ENCODE measurements at places on chromosomes 2 and 18.

GRCh38 chr2:37627710-37628109 is 43.7 kb downstream of the CDC42EP3 start:
- DNase-seq: no peak

- DNase-seq: no peak
Measured at GRCh38 chr2:54630858-54631497, 92.5 kb upstream of the EML6 start.

DNA sequence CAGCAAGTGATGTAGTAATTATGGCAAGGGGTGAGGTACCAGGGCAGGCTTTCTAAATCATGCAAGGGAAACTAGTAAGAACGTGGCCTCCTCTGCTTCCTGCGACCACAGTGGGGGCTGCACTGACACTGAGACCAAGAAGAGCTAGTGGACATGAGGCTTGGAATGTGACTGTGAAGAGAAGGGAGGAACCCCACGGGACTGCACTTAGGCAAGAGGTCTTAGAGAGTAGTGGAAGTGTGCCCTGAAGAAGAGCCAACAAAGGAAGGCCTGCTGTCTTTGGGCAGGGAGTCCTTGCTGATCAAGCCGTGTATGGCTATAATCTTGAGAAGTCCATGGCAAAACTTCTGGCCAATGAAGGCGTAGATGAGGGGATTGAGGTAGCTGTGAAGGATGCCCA is 8.9 kb upstream of the RUFY4 start:
- no peak for DNase-seq

- DNase-seq: no peak
Measured at GRCh38 chr2:189178054-189178453, 1.5 kb downstream of the COL5A2 start.

DNA sequence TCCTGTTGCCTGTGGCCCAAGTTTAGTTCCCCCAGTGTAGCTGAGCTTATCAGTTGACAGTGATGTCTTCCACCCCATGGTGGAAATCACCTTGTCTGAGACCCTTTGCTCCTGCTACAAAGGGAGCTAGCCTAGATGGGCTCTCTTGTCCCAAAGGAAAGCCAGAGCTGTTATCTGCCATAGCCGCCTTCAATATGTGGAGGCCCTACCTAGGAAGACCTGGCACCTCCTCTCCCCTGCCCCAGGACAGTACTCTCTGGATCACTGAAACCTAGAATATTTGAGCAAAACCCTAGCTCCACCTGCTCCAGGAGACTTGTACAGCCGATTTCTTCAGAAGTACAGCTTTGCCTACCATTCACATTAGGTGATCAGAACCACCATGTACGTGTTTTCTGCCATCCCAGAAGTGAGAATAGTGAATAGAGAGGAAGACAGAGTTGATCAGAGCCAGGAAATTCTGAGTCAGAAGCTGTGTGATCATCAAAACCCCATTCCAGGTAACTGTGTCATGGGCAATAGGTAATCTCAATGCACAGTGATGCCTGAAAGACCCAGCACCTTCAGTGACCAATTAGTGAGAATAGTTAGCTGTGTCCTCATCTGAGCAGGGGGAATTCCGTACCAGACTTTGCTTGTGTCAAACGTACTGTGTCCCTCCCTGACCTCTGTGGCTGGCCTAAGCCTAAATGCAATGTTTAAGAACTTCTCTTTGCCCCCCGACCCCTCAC is 138.4 kb upstream of the ALPP start:
- no peak for DNase-seq

GRCh38 chr18:46706968-46707367 is 49.9 kb downstream of the ST8SIA5 start:
- no peak for DNase-seq

- no peak for DNase-seq
Measured at GRCh38 chr2:23377771-23378170, 7.2 kb upstream of the KLHL29 start.

DNA sequence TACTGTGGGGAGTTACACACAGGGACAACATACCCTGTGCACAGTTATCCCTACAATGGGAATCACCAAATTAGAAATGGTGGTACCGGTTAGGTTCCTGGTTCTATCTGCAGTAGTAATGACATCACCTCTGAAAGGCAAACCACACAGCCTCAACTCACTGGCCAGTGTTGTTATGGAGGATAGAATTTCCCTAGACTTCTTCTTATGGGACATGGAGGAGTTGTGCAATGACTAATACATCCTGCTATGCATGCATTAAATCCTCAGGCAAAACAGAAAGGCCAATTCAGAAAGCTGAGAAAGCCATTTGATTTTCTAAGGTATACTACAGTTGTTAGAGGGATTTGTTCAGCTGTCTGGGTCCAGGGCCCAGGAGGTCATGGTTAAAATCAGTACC is 439.3 kb downstream of the TMX3 start:
- DNase-seq: peak; percentile 31

DNA sequence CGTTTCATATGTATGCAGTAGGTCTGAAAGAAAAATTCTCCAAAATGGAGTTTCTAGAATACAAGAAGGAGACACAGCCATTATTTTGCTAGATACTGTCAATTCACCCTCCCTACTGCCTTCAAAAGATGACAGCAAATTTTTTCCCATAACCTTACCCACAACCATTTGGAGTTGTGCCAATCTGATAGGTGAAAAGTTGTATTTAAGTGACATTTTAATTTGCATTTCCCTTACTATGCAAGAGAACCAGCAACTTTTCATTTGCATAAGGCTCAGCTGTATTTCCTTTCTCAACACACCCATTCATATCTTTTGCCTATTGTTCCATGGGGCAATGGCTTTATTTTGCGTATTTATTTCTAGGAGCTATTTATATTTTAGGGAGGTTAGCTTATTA is 31.4 kb upstream of the IL18RAP start:
- DNase-seq: no peak

GRCh38 chr2:26456440-26457250 is 21.3 kb downstream of the OTOF start:
- no peak for DNase-seq

DNA sequence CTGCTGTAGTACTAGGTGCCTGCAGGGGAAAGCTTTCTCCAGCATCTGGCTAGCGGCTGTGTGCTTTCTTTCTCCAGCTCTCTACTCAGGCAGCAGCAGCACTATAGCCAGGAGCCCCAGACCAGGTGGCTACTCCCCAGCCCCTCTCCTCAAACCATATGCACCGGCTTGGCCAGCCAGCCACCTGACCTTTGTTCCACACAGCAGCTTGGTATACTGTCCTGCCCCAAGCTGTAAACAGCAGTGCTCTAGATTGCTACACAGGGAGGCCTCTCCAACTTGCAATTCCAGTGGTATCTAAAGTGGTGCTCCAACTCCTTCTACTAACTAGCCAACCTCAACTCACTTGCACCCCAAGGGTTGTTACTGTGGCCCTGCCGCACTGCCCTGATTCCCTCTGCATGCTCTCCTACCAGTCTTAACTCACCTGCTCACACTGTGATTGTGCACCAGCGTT is 19.6 kb downstream of the LDAH start:
- DNase-seq: no peak

GRCh38 chr2:28117104-28117596 is 226.6 kb downstream of the BABAM2 start:
- no peak for DNase-seq

GRCh38 chr2:29238497-29238896 is 123.3 kb downstream of the CLIP4 start:
- DNase-seq: no peak

DNA sequence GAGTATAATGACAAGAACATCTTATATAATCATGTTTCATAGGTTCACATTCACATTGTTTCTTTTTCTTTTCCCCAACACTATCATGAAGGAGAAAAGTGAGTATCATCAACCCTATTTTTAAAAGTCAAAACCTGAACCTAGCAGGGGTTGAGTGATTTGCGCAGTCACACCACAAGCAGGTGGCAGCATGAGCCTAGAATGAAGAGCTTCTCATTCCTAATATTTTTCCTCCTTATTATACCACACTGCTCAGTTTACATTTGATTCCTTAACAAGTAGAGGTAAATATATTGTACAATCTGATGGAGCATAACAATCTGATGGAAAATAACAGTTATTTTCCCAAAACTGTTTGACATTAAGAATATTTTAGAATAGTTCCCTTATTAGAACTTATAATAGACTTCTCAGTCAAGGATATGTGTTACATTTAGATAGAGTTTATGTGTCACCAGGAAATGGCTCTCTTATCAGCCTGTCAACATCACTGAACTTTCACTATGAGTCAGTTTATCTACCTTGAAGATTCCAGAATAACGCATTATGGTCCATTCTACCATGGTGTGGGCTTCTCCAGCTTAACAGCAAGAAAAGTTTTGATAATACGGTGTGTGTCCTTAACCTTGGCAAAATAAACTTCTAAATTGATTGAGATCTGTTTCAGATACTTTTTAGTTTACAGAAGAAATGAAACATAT is 119.5 kb downstream of the NEB start:
- DNase-seq: no peak

- DNase-seq: no peak
Measured at GRCh38 chr2:174752403-174753037, 11.8 kb downstream of the CHRNA1 start.

DNA sequence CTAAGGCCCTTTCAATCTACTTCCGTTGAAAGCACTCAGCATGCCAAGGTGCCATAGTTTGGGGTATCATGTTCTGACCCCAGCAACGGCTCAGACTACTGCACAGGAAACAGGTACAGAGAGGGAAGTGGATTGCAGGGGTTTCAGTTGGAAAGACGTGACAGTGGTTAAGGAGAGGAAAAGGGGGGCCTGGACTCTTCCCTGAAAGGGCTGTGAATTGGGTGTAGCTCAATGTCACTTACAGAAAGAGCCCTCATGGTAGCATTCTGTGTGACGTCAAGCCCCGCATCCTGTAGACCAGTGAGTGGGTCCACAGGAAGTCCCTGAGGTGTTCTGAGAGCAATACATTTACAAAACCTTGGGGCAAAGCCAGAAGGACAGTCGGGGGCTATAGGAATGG is 121.5 kb upstream of the GYPC start:
- no peak for DNase-seq

DNA sequence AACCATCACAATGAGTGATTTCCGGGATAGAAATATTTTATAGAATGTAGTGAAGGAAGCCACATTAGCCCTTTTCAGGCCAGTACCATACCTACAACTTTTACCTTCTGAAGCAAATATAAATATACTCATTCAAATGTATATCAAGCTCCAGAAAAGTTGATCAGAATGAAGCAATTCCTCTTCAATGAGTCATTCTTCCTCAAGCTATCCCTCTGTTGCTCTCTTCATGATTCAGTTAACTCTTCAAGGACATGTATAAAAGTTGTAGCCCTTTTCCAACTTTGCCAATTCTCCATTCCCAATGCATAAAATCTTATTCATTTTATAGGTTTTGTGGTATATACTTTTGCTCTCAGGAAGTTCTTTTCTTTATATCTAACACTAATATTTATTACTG is 242.1 kb upstream of the RGPD4 start:
- DNase-seq: no peak

DNA sequence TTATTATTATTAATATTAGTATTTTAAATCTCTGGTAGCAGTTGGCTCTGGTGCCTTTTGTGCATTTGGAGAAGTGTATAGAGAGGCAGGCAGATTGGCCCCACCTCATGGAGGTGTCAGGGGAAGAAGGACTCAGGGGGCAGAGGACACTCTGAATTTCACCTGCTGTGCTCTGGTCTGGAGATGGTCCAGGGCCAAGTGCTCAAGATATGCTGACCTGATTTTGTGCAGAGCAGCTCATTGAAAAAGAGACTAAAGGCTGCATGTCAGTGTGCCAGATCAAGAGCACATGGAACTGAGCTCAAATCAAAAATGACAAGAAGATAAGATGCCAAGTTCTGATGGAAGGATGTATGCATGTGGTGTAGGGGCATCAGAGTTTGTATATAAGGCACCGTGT is 323.6 kb upstream of the TNP1 start:
- no peak for DNase-seq

DNA sequence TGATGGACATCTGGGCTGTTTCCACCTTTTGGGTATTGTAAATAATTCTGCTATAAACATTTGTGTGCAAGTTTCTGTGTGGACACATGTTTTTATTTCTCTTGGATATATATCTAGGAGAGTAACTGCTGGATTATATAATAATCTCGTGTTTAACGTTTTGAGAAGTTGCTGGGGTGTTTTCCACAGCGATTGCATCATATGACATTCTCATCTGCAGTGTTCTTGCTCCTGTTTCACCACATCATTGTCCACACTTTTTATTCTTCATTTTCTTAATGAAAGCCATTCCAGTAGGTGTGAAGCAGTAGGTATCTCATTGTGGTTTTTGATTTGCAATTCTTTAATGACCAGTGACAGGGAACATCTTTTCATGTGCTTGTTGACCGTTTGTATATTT is 56.9 kb upstream of the ALKAL2 start:
- no peak for DNase-seq

GRCh38 chr2:54636415-54637139 is 86.9 kb upstream of the EML6 start:
- no peak for DNase-seq

GRCh38 chr2:120825370-120826259 is 89.9 kb downstream of the GLI2 start:
- no peak for DNase-seq

DNA sequence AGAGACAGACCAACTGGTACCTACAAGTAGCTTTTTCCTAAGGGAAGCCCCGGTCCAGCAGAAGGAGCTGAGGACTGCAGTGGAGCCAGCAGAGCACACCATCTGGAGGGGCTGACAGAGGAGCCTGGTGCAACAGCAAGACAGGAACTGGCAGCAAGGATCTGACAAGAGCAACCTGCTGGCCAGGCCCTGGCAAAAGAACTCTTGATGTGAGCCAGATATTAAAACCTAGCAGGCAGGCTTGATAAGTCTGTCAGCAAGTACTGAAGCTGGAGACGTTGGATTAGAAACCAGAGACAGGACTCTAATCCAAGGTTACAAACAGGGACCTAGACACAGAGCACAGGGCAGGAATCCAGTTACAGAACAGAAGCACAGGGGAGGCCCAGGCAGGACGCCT is 260.7 kb upstream of the MGAT5 start:
- no peak for DNase-seq

GRCh38 chr2:166293984-166294383 is 81.8 kb downstream of the SCN9A start:
- DNase-seq: no peak

DNA sequence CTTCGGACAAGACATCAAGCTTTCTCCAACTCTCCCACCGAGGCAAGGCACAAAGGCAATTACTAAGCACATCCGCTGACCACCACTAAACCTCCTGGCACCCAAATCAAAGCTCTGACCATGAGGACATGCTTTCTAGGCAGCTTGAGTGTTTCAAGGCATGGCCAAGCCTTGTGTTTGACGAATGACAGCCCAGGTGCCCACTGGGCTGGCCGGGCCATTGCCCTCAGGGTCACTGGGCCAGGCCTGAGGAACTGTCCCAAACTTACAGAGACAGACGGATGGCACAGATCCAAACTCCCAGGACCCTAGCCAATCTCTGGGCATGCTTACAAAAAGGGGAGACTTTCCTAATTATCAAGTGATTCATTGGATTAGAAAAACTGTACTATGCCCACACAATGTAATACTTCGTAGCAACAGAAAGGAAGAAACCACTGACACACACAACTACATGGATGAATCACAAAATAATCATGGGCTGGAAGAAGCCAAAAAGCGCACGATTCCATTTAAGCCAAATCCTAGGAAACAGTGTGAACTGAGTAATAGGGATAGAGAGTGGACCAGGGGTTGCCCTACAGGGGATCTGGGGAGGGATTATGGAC is 20.2 kb downstream of the CRACDL start:
- no peak for DNase-seq
